ENCODE measurements at places on chromosomes 1 and 21.

- DNase-seq = no peak
These were observed 9.5 kb upstream of the ASCL5 start for GRCh38 chr1:201136355-201137023.

- no peak for DNase-seq
These were observed 342.5 kb downstream of the DISC1 start for GRCh38 chr1:231969076-231969475.

- no peak for DNase-seq
These were observed 4.6 kb downstream of the SH3BP5L start for GRCh38 chr1:248821101-248821500.

GRCh38 chr1:185427264-185427663, 110.2 kb upstream of the IVNS1ABP start:
- no peak for DNase-seq

DNA sequence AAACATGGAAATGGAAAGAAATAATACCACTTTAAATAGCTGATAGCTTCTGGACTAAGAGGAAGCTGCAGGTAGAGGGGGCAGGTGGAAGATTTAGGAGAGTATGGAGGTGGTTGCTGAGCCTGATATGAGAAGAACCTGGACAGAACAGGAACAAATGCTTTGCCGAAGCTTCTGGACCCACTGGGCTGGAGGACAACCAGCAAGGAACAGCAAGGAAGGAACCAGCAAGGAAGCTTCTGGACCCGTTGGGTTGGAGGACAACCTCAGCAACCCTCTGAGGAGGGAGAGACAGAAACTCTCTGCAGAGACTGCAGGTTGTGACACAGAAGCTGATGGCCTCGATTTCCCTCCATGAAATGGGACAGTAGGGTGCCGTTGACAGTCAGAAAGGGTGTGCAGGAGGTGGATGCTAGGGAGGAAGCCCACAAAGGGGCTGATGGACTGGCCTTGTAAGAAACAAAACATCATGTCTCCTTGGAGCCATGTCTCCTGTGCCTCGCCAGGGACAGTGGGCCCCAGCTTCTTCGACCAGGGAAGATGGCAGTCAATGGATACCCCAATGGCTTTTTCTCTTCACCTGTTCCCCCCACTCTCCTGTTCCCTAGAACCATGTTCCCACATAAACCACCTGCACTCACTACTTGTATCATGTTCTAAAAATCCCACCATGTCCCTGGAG, 8.3 kb upstream of the WNT3A start:
- DNase-seq = no peak
